ENCODE measurements at places on chromosomes 5 and 9.

DNA sequence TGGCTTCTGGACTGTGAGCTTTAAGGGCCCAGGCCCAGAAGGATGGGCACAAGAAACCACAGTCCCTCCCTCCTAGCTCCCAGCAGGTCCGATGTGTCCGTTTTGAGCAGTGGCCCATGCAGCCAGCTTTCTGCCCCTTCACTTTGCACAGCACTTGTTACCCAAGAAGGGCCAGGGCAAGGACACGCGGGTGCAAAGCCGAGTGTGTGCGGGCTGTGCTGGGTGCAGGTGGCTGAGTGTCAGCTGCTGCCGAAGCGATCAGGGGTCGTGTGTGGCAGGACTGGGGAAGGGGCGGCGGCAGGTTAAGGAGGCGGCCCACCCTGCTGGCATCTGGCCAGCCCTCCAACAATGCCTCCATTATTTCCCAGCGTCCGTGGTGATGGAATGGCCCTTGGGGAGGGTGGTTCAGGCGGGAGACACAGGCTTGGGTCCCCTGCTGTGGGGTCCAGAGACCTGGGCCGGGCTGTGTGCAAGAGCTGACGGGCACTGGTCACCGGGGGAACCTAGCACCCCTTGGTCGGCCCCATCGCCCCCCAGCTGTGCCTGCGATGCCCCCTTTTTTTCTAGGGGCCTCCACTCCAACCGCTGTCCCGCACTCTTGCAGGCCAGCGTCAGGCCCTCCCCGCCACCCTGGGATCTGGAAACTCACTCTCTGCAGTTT, 653 bp downstream of the LHX3 start:
- DNase-seq = peak; percentile 70

DNA sequence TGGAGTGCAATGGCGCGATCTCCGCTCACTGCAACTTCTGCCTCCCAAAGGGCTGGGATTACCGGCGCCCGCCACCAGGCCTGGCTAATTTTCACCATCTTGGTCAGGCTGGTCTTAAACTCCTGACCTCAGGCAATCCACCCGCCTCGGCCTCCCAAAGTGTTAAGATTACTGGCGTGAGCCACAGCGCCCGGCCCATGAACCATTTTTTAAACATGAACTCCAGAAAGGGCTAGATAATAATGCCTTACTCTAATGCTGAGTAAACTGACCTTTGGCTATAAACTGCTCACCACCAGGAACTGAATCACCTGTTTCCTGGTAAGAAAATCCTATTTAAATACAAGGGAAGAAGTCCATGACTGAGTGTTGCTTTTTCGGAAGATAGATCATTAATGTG, 23.2 kb upstream of the DAB2 start:
- DNase-seq = no peak

- DNase-seq = peak; percentile 76
These were observed 4.5 kb upstream of the SET start for GRCh38 chr9:128684325-128685199.

- no peak for DNase-seq
These were observed 103.1 kb downstream of the PAM start for GRCh38 chr5:102858221-102858620.

DNA sequence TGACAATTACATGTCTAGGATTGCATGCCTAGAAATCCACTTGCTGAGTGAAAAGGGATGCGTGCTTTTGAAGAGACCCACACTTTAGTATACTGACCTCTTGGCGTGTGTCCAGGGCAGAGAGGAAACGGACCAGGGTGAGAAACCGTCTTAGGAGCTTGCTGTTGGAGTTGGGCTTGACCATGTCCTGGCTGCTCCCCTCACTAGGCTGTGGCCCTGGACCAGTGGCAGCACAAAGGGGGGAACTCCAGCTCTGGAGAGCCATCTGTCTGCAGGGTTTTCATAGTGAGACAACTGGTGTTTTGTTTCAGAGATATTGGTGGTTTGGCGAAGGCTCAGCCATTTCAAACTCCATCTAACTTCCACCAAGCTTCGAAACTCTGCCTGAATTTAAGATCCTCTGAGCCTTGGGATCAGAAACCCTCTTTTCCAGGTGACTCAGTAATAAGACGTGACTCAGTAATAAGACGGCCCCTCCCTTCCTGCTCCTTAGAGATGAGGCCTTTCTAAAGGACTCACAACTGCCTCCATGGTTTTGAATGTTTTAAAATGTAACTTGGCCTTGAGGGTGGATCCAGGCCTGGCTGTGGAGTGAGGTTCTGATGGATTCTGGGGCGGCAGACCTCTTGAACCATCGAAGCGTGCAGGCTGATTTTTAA, 165.8 kb downstream of the MELK start:
- peak; percentile 39 for DNase-seq

DNA sequence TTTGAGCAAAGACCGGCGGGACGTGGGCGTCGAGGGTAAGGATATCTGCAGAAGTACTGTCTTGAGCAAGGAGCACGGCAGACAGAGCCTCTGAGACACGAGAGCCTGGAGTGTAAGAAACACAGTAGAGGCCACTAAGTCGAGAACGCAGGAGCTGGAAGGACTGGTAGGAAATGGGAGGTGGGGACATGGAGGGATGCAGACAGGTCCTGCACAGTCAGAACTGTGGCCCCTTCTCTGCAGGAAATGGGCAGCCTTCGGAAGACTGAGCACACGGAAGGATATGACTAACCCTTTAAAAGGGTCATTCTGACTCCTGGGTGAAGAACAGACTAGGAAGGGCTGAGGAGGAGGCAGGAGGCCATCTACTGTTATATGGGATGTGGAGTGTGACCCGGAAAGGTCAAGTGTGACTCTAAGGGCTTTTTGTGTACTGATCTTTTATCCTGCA, 1.4 kb upstream of the CAMSAP1 start:
- DNase-seq = no peak

GRCh38 chr9:122206118-122207046, 22.4 kb downstream of the LHX6 start:
- DNase-seq = no peak

DNA sequence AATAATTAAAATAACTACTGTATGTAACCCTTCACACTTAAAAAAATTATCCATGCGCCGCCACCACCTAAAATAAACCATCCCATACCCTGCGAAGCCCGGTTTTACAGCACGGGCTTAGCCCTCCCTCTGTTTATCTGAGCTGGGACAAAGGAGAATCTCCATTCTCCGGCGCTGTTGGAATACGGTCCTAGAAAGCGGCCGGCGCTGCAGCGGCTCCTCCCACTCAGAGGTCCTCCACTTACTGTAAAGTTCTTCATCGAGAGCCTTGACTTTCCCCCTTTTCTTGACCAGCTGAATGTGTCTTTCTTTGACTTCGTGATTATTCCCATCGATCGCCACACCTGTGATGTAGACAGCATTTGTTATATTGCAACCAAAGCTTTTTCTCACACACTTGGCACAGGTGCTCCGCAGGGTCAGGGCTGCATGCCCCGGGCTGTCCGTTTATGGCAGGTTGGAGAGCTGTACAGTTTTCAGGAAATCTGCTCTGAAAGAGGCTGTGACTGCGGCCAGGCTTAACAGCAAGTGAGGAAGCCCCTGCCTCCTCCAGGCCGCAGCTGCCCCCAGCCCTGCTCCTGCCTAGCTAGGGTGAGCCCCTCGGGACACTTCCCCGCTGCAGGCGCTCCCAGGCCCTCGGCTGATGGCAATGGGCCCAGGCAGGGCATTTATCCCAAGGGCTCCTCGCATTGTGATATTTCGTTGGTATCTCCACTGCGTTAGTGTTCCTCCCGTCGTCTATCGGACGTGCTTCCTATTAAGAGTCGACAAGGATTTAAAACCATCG, 16.7 kb downstream of the GFPT2 start:
- DNase-seq = no peak

DNA sequence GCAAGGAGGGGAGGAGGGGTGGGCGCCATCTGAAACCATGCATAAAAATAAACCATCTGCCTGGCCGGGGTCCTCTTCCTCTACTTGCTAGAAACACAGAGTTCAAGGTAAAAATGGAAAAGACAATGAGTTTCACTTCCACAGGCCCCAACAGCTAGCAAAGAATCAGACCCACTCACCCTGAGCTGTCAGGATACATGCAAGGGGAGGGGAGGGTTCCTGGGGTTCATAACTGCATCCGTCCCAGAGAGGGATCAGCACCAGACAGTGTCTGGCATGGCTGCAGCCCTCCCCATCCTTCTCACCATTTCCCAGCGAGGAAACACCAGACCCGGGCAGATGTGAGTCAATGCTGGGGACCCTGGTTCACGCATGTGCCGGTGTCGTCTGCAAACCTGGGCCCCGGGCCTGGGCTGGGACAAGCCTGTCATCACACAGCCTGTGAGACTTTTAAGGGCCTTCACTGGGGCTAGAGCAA, 55.4 kb downstream of the SEMA4D start:
- no peak for DNase-seq

DNA sequence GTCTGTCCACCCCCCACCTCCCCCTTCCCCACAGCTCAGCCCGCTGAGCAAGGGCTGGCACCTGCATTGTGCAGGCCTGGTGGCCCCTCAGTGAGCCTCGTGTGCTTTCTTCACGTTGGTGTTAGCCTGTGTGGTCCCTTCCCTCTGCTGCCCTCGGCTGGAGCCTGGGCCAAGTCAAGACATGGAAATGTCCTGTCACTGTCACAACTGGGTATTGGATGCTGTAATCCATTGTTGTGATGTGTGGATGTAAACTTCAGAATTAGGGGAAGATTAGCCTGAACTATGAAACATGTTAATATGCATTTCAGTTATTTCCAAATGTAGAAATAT, 103.9 kb downstream of the TRIO start:
- no peak for DNase-seq

DNA sequence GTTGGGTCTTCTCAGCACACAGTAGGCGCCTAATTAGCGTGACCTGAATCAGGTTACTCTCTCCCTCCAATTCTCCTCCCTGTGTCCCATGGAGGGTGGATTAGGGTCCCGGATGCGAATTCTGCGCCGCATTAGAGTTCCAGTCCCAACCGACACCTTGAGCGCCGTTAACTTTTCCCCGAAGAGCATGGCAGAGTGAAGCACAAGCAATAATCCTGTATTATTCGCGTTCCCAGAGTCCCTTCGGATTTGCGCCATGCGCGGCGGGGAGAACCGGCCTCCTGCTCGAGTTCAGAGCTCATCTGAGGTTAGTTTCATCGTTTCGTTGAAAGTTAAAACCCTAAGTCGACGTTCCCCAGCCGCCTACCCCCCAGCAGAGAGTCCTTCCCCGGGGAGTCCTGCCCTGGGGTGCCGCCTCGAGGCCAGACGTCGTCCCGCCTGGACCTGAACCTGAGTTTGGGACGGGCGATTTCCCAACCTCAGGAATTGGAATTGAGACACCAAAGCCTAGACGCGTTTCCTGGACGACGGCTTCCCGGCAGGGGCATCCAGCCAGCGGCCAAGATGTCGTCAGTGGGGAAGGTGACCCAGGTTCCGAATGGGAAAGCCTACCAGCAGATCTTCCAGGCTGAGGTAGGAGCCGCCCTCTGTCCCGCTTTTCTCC, at the start of gene CCDC180:
CCDC180 (plus strand) TSS at position 160 of the 664 bp plus-strand sequence; CDS start at position 565, 405 bp downstream.
- DNase-seq = no peak

- DNase-seq = no peak
These were observed 334.4 kb downstream of the KCTD16 start for GRCh38 chr5:144504929-144505577.

DNA sequence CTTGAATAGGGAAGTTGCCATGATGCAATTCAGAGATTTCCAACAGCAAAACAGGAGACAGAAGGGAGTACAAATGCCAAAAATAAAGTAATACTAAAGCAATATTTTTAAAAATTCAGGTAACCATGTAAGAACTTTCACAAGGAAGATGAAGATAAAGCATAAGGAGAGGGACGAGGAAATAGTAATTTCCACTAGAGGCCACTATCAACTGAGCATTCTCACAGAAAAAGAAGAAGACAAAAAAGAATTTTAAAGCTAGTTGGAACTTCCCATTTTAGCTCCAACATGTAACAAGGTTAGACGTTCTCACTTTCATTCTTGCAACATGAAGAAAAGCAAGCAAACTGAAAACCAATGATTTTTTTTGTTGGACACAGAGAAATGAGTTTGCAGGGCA, 779.9 kb upstream of the CDH6 start:
- DNase-seq = no peak

DNA sequence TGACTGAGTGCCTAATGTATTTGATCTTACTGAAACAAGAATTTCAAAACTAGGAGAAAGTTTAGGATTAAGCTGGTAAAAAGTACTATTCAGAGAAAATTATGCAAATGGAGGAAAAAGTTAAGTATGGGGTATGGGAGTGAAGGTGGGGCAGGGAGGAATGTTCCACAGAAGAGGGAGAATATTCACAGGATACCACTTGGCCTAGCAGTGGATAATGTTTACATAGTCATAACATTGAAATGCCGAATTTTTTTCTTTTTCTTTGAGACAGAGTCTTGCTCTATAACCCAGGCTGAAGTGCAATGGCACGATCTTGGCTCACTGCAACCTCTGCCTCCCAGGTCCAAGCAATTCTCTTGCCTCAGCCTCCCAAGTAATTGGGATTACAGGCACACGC, 61.2 kb upstream of the LMNB1 start:
- DNase-seq = no peak

DNA sequence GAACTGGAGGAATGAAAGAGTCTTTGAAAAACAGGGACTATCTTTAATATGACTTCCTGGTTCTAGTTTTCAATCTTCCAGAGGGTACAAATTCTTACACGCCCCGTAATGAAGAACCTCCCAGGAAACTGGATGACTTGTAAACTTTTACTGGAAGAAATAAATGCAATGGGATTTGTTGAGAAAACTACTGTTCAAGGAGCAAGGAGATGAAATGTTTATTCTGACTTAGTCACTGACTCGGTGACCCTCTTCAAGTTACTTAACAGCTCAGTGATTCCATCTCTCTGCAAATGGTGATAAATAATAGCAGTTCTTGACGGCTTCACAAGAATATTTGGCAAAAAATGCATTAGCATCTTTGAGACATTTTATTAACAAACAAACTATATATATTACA, 858.6 kb downstream of the PTPRD start:
- no peak for DNase-seq

- DNase-seq = no peak
These were observed 13.0 kb upstream of the CYFIP2 start for GRCh38 chr5:157252711-157253465.

DNA sequence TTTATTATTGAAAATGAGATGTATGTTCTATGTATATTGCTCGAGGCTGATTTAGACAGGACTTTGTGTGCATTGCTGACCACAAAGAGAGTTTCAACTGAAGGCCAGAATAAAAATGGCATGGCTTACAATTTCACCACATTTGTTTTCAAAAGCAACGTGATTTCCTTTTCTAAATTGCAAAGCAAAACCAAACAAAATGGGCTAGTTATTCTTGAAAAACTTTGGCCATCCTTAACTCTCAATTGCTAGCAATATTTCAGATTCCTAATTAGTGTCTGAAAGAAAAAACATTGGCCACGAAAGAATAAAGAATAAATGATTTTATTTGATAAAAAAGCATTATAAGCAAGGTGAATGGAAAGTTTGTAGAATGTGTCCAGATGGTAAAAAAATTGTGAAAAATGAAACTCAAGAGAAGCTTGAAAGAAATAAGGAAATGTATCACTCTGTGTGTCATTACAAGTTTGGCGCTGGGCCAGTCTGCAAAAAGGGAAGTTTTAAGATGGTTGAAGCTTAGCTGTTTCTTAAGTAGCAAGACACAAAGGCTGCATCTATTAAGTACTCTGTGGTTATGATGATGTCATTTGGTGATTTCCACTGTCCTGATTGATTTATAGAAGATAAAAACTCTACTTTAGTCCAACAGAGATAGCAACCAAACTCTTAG, 89.2 kb upstream of the PRLR start:
- DNase-seq = no peak

GRCh38 chr5:66779528-66779927, 183.3 kb downstream of the MAST4 start:
- no peak for DNase-seq

Measured in 8988T (cell line).